WTC11 (cell line): ENCODE measurements at places on chromosomes 13 and 19.

GRCh38 chr19:47379381-47379938, 30.3 kb downstream of the DHX34 start:
- no peak for DNase-seq

DNA sequence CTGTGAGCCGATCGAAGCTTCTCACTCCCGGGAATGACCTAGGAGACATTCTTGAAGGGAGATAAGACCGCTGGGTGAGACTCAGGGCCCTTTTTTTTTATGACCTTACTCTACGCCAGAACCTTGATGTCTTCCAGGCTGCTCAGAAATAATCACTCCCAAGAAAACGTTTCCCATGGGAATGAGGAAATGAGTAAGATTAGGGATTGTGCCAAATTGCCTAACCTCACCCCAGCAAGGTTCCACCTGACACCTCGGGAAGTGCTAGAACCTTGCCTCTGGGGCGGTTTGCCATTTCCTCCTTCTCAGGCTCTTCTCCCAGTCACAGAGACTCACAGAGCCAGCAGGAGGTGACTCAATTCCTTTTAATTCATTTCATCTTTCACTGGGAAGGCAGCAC, 2.3 kb downstream of the SLC46A3 start:
- DNase-seq, result no peak

- DNase-seq, result no peak
Observed at GRCh38 chr13:106599875-106600797, 32.2 kb upstream of the ARGLU1 start.

- no peak for DNase-seq
Observed at GRCh38 chr19:54502518-54503048, at the start of gene LAIR2. TSS of gene LAIR2 (plus strand) at chr19:54502831. CDS start at chr19:54502919, 88 bp downstream.

DNA sequence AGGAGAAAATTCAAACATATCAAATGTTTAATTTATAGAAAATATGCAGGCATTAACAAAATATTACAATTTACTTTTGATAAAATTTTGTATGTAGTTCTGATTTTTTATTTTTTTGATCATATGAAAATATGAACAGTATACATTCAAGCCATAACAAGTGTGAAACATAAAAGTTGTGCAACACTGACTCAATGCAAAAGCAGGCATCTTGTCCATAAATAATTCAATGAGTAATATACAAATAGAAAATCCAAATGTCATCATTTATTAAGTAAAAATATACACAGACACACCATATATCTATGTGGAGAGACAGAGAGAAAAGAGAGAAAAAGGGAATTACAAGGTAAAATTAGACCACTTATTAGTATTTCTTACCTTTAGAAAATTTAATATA, 1183.9 kb downstream of the SLITRK1 start:
- no peak for DNase-seq

DNA sequence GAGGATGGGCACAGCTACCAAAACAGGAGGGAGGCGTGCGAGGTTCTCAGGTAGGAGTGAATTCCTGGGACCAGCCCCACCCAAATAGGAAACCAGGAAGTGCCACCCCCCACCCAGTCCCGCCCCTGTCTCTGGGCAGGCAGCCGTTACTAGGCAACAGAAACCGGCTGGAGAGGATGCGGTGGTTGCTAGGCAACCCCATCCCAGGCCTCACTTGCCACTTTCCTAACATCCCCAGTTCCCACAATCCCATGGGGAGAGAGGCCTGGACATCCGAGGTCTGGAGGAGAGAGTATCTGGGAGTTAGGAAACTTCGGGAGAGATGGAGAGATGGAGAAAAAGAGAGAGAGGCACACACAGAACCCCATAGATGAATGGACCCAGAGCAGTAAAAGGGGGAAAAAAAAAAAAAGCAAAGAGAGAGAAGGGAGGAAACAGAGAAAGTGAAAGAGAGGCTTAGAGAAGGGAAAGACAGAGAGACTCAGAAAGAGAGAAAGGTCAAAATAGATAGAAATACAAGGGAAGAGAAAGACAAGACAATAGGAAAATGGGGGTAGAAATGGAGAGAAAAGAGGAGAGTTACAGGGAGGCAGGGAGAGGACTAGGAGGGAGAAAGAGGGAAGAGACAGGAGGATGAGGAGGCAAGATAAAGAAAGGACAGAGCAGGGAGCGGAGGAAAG, 3.8 kb downstream of the GRIK5 start:
- DNase-seq, result peak; percentile 63

DNA sequence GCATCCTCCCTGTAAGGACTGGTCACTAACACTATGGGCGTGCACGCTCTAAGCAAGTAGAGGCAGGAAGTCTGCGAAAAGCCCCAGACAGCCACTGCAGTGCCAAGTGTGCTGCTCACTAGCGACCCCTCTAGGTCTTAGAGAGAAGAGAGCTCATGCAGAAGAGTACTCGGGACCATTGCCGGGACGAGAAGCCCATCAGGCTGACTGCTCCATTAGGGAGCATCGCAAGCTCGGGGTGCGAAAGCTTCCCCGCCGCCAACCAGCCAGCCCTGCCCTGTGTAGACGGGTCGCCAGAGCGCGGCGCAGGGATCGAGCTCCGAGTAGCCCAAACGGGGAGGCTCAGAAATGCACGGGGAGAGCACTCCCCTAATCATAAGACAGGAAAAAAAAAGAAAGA, 16.6 kb downstream of the POU4F1 start:
- peak; percentile 81 for DNase-seq

DNA sequence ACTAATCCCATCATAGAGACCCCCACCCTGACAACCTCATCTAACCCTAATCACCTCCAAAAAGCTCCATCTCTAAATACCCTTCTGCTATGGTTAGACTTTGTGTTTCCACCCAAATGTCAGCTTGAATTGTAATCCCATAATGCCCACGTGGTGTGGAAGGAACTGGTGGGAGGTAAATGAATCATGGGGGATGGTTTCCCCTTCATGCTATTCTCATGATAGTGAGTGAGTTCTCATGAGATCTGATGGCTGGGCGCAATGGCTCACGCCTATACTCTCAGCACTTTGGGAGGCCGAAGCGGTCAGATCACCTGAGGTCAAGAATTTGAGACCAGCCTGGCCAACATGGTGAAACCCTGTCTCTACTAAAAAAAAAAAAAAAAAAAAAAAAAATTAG, 2.6 kb downstream of the VMAC start:
- no peak for DNase-seq

DNA sequence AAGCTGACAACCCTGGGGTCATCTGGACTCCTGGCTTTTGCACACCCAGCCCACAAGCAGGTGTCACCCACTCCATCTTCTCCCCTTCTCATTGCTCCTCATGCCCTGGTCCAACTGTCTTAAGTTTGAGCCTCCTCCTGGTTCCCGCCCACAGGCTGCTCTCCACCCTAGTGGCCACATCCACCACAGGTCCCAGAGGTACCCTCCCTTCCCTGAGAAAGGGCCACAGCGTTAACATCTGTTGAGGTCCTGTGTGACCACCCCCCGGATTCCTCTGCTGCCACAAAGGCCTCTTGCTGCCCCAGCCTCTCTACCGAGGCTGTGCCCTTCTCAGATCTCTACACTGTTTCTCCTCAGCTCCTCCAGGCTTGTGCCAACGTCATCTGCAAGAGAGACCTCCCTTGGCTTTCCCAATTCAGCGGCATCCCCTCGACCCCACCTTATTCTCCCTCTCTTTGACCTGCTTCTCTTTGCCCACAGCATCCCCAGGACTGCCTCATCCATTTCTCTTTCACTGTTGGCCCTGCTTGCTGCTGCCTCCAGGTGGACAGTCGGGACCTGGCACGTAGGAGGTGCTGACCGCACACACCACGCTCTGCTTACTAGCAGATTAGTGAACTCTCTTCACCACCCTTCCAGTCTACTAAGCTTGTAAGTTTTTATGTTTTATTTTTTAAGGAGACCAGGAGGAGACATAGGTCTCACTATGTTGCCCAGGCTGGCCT, 33.3 kb downstream of the SUGP2 start:
- DNase-seq, result peak; percentile 30

GRCh38 chr19:2315818-2316353, 7.9 kb upstream of the LINGO3 start:
- peak; percentile 82 for DNase-seq
